Muscle of leg (tissue), 16 donors: ENCODE measurements at places on chromosomes 2 and 18. TPM values are rescaled to one million over a fixed set of nuclear protein-coding genes. Genes with fewer than 3 reads are reported as not detected.

GRCh38 chr2:74053959-74054715 lies 69.4 kb downstream of the TET3 start:
- DNase-seq, result no peak

DNA sequence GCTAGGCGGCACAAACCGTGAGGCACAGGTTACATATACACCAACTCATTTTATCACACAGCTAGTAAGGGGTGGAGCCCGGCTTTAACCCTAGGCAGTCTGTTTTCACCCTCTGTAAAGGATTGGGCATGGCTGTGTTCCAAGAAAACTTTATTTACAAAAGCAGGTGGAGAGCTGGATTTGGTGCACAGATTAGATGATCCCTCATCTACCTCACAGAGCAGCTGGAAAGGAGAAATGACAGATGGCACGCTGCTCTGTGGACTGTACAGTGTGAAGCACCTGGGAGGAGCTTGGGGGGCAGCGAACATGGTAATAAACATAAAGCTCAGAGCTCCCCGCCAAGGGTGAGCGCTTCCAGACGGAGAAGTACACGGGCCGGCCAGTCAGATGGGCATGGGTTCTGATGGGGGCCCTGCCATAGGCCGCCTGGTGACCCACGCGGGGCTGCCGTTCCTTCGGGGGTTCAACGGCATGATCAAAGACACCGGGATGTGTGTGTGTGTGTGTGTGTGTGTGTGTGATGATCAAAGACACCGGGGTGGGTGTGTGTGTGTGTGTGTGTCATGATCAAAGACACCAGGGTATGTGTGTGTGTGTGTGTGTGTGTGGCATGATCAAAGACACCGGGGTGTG lies 862 bp upstream of the TMEM177 start:
- peak; percentile 57 for DNase-seq

DNA sequence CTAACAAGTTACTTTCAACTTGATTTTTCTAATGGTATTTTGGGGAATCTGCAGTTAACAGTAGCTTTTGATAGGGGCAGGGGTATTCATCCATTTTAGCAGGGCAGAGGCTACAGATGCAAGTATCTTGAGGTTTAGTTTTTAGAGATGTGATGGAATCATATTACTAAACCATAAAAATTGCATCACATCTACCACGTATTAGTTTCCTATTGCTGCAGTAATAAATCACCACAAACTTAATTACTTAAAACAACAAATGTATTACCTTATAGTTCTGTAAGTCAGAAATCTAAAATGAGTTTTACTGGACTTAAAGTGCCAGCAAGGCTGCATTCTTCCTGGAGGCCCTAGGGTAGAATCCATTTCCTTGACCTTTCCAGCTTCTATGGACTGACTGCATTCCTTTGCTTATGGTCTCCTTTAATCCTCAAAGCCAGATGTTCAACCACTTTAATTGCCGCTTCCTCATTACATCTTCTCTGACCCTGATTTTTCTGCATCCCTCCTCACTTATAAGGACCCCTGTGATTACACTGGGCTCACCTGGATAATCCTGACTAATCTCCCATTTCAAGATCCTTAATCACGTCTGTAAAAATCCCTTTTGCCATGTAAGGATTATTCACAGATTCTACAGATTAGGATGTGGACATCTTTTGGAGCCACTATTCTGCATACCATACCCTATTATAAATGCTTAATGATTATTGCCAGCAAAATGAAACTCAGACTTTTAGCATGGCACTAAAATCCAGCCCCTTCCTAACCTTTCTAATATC lies 21.9 kb upstream of the EXOC6B start:
- no peak for DNase-seq

- peak; percentile 84 for DNase-seq
These were observed 24.9 kb upstream of the RAB10 start for GRCh38 chr2:26008851-26009566.

GRCh38 chr2:240140511-240140910 lies at the start of gene OTOS:
OTOS (minus strand) TSS chr2:240140658; CDS start chr2:240140326, 332 bp downstream.
- DNase-seq, result no peak

DNA sequence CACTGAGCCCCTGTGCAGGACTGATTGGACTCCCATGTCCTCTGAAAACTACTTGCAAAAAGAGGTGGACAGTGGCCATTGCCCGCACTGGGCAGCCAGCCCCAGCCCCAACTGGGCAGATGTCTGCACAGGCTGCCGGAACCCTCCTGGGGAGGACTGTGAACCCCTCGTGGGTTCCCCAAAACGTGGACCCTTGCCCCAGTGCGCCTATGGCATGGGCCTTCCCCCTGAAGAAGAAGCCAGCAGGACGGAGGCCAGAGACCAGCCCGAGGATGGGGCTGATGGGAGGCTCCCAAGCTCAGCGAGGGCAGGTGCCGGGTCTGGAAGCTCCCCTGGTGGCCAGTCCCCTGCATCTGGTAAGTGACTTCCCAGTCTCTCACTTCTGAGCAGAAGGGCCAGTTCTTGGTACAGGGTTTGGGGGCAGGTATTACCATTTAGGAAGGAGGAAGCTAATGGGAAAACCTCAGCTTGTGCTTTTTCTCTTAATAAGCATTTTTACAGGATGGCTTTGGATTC lies 44.1 kb downstream of the TNFRSF11A start:
- no peak for DNase-seq

GRCh38 chr2:216914491-216914890 lies 54.6 kb upstream of the TNP1 start:
- no peak for DNase-seq

DNA sequence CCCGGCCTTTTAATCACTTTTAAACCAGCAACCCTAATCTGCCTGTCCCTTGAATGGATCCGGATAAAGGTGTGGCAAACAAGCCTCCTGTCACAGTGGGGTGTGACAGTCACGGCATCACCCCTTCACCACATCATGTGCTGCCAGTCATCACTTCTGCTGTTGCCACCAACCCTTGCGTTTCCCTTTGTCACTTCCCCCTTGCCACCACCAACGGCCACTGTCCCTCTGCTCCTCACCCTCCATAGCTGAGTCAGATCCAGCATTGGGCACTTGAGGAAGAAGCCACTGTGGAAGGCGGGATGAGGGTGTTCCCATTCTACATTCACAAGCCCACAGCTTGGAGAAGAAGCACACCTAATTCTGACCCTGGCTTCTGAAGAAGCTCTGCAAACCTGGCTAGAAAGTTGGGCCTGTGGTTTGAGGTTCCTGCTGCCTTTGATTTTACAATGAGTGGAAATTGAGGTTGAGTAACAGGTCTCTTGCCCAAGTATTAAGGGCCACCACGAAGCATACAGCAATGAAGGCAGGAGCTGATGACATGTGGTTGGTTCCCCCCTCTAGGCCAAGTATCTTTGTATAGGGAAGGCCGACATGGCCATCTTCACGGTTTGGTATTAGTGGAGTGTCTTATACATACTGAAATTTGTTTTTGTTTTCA lies 22.9 kb upstream of the DARS1 start:
- peak; percentile 57 for DNase-seq

DNA sequence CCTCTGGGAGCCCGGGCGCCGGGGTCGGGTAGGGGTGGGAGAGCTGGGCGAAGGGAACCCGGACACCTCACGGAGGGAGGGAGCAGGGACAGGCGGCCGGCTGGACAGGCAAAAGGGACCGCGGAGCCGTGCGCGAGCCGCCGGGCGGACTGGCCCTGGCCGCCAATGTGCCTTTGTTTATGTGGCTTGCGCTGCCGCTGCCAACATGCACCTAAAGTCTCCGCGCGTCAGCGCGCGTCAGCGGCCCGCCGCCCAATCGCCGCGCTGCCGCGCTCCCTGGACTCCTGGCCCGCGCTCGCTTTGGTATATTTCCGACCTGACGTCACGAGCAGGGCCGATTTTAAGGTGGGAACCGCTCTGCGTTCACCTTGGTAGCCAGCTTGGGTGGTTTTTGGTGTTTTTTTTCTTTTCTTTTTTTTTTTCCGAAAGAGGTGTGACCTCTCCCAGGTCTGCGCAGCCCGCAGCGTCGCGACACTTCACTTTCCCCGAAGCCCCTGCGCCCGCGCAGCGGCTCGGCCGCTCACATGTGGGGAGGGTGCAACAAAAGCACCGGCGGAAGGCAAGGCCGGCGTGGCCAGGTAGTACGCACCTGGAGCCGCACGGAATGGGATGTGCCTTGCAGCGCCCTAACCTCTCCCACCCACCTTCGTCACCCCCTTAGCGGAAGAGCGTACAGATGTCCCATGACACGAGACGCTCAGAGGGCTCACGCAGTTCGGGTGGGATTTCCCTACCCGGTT lies at the start of gene NR4A2:
NR4A2 (minus strand) TSS at position 188 of the 740 bp plus-strand sequence. CDS start 2,535 bp downstream, outside the sequence.
- peak; percentile 93 for DNase-seq

- no peak for DNase-seq
These were observed 7.5 kb downstream of the TMSB10 start for GRCh38 chr2:84912984-84913383.

- DNase-seq, result no peak
These were observed 20.3 kb downstream of the PER2 start for GRCh38 chr2:238267884-238268680.

GRCh38 chr2:240429341-240429871 lies 6.1 kb upstream of the GPC1 start:
- no peak for DNase-seq

GRCh38 chr2:127891811-127892210 lies 6.1 kb upstream of the AMMECR1L start:
- peak; percentile 16 for DNase-seq

- no peak for DNase-seq
These were observed 30.9 kb upstream of the ICOS start for GRCh38 chr2:203905656-203906055.

NPAS2 gene
- 10.2 TPM for polyA plus RNA-seq

LRP1B gene
- 1.4 TPM for polyA plus RNA-seq

CD8A gene
- polyA plus RNA-seq, result 0.21 TPM

MAP3K19 gene
- not detected for polyA plus RNA-seq
